ENCODE measurements at places on chromosomes 16 and 17.

- no peaks in the 10 kb centered on the region for H3K36me3 ChIP-seq
- no peaks in the 10 kb centered on the region for H3K27me3 ChIP-seq
- H3K27ac ChIP-seq, result peak overlapping the region; percentile 94
These were observed 527 bp downstream of the SIAH1 start for GRCh38 chr16:48384520-48385252.

DNA sequence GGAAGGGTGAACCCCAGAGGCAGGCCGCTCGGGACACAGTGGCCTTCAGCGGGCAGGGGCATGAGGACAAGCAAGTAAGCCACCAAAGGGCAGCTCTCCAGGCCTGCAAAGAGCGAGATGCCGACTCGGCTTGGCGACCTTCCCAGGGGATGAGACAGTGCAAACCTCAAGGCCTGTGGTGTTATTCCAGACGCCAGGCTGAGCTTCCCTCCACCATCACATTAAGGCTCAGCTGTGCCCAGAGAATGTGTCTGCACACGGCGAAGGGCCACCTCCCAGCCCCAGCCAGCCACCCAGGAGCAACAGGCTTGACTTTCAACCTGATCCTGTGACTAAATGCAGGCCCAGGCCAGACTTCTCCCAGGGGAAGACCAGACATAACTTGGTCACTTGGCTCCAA, 251.4 kb downstream of the SOX9 start:
- H3K4me3 ChIP-seq, result no peak overlapping the region
- H3K36me3 ChIP-seq, result no peaks in the 10 kb centered on the region
- H3K27ac ChIP-seq, result no peak overlapping the region
- no peak for DNase-seq
- H3K27me3 ChIP-seq, result no peaks in the 10 kb centered on the region

DNA sequence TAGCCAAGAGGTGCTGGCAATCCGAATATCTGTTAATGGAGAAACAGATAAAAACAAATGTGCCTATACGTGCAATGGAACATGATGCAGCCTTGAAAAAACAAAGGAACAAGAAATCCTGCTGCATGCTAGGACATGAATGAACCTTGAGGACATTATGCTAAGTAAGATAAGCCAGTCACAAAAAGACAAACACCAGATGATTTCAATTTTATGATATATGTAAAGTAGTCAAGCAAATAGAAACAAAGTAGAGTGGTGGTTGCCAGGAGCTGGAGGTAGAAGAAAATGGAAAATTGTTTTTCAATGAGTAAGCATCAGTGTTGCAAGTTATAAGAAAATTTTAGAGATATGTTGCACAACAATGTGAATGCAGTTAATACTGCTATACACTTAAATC, 409.7 kb upstream of the CDH8 start:
- H3K27me3 ChIP-seq, result no peaks in the 10 kb centered on the region
- no peaks in the 10 kb centered on the region for H3K4me1 ChIP-seq
- no peak overlapping the region for H3K27ac ChIP-seq
- no peak overlapping the region for H3K4me3 ChIP-seq
- H3K36me3 ChIP-seq, result no peaks in the 10 kb centered on the region
- no peak for DNase-seq

GRCh38 chr16:69905171-69905555, 46.0 kb upstream of the CLEC18A start:
- H3K36me3 ChIP-seq, result peaks cover 12% of the 10 kb centered on the region
- H3K4me3 ChIP-seq, result no peak overlapping the region
- H3K27ac ChIP-seq, result no peak overlapping the region

GRCh38 chr17:62671553-62671952, 44.1 kb downstream of the MRC2 start:
- peak; percentile 85 for DNase-seq
- H3K36me3 ChIP-seq, result peaks cover 6% of the 10 kb centered on the region
- peak overlapping the region; percentile 89 for H3K27ac ChIP-seq

- H3K4me3 ChIP-seq, result no peak overlapping the region
- DNase-seq, result peak; percentile 28
- H3K36me3 ChIP-seq, result no peaks in the 10 kb centered on the region
These were observed 36.4 kb downstream of the SNX20 start for GRCh38 chr16:50644729-50645128.

- no peaks in the 10 kb centered on the region for H3K4me1 ChIP-seq
- no peak overlapping the region for H3K27ac ChIP-seq
- H3K36me3 ChIP-seq, result peaks cover 6% of the 10 kb centered on the region
- H3K4me3 ChIP-seq, result no peak overlapping the region
These were observed 187.2 kb downstream of the CDK5R1 start for GRCh38 chr17:32673964-32674363.

DNA sequence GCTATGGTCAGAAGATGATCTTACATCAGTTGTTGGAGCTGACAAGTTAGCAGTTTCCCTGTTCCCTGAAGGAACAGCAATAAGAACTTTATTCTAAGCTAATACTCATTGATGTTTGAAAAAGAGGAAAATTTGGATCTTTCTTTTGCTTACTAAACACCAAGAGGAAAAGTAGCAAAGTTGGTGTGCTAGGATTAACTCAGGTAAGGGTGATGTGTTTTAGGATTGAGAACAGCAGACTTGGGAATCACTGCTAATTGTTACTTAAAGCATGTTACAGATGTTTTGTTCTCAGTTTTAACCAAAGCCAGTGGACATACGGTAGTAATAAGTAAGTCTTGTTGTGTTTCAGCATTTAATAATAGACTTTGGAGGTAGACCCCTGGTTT, 3.7 kb downstream of the SETD6 start:
- H3K27ac ChIP-seq, result no peak overlapping the region
- no peak overlapping the region for H3K4me3 ChIP-seq
- peaks cover 2% of the 10 kb centered on the region for H3K4me1 ChIP-seq
- H3K27me3 ChIP-seq, result no peaks in the 10 kb centered on the region
- no peak for DNase-seq
- peaks cover 89% of the 10 kb centered on the region for H3K36me3 ChIP-seq

- no peaks in the 10 kb centered on the region for H3K27me3 ChIP-seq
- DNase-seq, result no peak
- H3K36me3 ChIP-seq, result peaks cover 21% of the 10 kb centered on the region
- no peak overlapping the region for H3K27ac ChIP-seq
These were observed 36.1 kb upstream of the COX10 start for GRCh38 chr17:14033166-14033565.

DNA sequence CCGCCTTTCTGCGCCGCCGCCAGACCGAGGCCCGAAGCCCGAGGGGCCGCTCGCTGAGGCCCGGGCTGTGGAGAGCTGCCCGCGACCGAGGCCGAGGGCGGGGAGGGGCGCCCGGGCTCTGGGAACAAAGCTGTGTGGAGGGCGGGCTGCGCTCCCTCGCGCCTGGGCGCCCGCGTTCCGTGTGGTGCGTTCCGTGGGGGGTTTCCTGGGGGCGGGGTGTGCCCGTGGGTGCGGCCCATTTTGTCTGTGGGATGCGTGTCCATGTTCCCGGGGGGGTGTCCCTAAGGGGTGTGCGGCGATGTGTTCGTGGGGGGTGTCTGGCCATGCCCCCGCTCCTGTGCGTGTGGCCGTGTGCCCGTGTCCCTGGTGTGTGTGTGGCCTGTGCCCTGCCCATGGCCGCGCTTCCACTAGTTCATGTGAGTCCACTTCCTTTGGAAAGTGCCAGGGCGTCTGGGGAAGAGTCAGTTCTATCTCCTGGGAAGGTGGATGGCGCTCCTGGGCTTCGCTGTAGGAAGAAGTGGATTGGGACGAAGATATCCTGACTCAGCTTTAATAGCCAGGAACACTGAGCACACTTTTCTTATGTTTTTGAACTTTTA, 520 bp downstream of the JPT2 start:
- H3K4me1 ChIP-seq, result peaks cover 26% of the 10 kb centered on the region
- H3K36me3 ChIP-seq, result peaks cover 49% of the 10 kb centered on the region
- peak overlapping the region; percentile 94 for H3K4me3 ChIP-seq
- peak; percentile 65 for DNase-seq
- no peaks in the 10 kb centered on the region for H3K27me3 ChIP-seq

DNA sequence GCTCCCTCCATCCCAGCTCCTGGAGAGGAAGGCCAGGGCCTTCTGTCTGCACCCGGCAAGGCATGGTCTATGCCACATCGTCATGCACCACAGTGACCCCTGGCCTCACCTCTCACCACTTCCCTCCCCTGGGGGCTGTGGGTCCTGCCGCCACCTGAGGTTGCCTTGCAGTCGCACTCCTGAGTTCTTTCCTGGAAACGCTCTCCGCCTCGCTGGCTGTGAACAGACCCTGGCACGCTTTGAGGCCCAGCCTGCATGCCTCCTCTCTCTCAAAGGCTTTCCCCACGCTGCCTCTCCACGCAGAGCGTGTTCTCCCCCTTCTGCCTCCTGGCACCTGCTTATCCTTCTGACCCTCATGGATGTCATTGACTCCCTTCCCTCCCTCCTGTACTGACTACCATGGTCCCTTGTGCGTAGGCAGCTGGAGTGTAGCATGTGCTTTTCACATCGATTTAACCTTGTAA, 45.4 kb downstream of the SEC14L1 start:
- H3K4me1 ChIP-seq, result peaks cover 7% of the 10 kb centered on the region
- H3K27ac ChIP-seq, result no peak overlapping the region
- no peaks in the 10 kb centered on the region for H3K36me3 ChIP-seq
